ENCODE measurements at places on chromosomes 11 and 22. TPM values are rescaled to one million over a fixed set of nuclear protein-coding genes. Genes with fewer than 3 reads are reported as not detected.

DNA sequence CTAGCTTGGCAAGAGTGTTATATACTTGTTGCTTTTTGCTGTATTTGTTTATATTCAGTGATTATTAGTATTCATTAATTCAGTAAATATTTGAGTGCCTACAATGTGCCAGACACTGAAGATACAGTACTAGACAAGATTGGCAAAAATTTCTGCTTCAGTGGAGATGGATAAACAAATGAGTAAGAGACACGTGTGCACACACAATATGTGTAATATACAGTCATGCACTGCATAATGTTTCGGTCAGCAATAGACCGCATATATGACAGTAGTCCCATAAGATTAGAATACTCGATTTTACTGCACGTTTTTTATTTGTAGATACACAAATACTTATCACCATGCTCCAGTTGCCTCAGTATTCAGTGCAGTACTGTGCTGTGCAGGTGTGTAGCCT is 104.9 kb upstream of the GAL start:
- DNase-seq, result no peak
- no peak overlapping the region for H3K27ac ChIP-seq
- H3K27me3 ChIP-seq, result no peaks in the 10 kb centered on the region
- H3K4me1 ChIP-seq, result no peaks in the 10 kb centered on the region
- peaks cover 75% of the 10 kb centered on the region for H3K36me3 ChIP-seq
- no peak overlapping the region for H3K4me3 ChIP-seq

DNA sequence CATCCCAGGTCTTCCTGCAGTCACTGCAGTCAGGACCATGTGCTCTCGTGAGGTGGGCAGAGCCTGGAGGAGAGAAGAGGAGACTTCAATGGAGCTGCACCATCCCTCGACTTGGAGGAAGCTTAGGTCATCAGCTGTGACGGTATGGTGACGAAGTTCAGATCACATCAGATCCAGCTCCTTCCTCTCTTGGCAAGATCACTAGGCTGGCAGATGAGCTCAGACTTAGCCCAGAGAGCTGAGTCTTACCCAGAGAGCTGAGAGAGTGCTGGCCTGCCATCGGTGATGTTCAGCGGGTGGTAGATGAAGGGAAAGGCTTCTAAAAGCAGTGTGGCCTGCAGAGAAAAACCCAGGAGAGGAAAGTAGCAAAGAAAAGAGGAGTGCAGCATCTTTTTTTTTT is 1.8 kb upstream of the SLC15A3 start:
- no peaks in the 10 kb centered on the region for H3K27me3 ChIP-seq
- no peaks in the 10 kb centered on the region for H3K36me3 ChIP-seq
- H3K4me1 ChIP-seq, result no peaks in the 10 kb centered on the region
- H3K4me3 ChIP-seq, result no peak overlapping the region
- H3K27ac ChIP-seq, result no peak overlapping the region

The OR2AT4 gene
- not detected for total RNA-seq

The PRG3 gene
- total RNA-seq, result not detected

Measured in H9 (cell line).